ENCODE measurements at places on chromosomes 12 and 14.

GRCh38 chr12:122947352-122947792 is 18.9 kb downstream of the ABCB9 start:
- DNase-seq: peak; percentile 27

- no peak for DNase-seq
Observed at GRCh38 chr14:89621791-89622638, 205.0 kb upstream of the FOXN3 start.

DNA sequence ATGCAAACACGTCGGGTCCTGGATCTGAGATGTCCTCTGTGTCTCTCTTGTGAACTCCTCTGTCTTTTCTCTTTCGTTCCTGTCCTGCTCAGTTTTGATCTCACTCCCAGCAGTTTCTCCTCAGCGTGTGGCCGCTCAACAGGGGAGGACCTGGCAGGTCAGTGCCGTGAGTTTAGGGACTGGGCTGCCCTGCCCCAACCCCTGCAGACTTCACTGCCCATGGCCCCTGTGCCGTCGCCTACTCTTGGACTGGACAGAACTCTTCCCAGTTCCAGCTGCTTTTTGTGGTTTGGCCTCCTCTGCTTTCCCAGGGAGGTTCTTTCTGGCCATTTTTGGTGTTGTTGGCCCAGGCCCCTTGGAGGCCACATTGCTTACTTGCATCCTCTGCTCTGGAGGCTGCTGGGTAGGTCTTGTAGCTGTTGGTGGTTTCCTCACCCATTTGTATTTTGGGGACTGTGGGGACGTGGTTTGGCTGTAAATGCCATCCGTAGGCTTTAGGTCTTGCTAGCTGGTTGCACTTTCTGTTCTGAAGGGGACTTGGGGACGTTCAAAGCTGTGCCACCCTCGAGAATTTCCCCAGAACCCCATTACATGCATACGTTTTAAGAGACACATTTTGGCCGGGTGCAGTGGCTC is 20.0 kb upstream of the DNAH10 start:
- DNase-seq: peak; percentile 24

- DNase-seq: no peak
Observed at GRCh38 chr12:127888943-127889719, 377.8 kb upstream of the TMEM132C start.

DNA sequence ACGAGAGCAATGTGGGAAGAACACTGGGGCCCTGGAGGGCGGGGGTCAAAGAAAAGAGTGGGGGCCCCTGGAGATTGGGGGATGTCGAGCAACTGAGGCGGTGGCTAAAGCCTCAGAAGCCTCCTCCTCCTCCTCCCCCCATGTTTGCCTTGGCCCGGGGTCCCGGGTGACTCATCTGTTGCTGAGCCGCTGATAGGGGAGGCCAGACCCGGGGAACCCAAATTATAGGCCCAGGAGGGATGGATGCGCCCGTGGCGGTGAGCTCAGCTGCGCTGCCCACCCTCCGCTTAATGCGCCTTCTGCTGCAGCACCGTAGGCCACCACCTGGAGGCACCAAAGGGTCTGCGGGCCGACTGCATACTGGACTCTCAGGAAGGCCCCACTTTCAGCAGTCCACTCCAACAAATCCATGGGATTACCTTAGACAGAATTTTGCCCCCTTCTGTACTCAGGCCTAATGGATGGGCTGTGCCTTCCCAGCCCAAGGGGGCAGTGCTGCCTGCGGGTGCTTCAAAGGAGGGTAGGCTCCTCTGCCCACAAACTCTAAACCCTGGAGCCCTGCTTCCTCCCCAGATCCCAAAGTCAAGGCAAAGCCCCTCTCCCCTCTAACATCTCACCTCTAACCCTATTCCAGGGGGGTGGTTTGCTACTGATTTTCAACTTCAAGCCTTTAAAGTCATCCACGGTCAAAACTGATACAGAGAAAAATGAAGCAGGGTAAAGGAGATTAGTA is 2.6 kb upstream of the WNT10B start:
- no peak for DNase-seq

GRCh38 chr12:42325326-42325652 is 605 bp downstream of the ZCRB1 start:
- DNase-seq: no peak

DNA sequence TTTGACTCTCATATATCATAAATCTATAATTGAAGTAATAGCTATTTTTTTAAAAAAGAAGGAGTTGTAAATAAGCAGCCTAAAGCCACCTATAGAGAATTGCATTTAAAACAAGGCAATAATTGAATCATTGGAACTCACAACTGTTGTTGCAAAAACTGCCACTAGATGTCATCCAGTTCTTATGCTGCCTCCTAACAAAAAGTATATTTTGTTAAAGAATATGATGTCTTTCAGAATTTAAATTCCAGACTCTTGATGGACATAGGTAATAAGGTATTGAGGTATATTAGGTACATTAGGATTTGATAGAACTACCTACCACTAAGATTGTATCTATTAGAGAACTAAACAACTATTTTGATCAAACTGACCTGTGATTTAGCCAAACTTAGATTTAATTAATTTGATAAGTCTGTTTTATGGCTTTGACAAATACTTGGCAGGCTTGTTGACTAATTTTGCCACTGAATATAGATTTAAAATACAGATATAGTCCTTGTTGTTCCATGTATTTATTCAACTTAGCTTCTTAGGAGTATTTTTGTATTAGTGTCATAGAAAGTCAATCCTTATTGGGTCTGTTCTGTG is 401.4 kb downstream of the RPL10L start:
- DNase-seq: no peak

DNA sequence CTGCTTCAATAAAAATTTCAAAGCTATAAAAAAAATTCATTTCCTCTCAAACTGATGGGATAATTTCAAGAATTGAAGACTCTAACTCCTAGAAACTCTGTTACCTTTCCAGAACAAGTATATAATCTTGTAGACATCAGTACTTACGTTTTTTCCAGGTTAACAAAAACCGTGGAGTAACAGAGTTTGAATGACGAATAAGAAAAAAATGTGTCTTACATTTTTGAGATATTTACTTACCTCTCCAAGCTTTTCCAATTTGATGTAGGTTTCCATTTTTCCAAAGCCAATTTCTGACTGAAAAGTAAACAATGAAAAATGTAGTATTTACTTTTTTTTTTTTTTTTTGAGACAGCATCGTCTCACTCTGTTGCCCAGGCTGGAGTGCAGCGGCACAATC is 100.2 kb downstream of the CDK17 start:
- DNase-seq: no peak

DNA sequence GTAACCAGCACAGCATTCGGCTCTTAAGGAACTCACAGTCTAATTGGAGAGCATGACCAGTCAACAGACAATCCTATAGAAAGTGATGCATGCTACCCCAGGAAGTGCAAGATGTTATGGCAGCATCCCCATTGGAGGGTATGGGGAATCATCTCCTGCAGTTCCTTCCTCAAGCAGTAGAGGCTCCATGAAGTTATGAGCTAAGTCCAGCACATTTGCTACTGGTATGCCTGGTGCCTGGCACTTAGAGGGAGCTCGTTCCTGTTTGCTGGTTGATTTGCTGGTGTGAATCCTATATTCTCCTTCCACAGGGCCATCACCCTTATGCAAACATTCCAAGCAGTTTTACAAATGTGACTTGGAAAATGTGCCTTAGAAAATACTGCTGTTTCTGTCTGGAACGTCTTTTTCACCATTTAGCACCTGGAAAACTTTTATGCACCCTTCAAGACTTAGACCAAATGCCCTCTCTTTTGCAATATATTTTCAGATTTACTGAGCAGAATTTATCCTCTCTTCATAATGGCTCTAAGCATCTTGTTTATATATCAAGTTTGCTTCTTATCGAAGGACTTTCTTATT is 136.1 kb upstream of the WSCD2 start:
- DNase-seq: no peak

- no peak for DNase-seq
Observed at GRCh38 chr14:88798156-88798555, 5.4 kb upstream of the EML5 start.

GRCh38 chr14:101774814-101775213 is 13.3 kb downstream of the PPP2R5C start:
- no peak for DNase-seq

GRCh38 chr12:19916974-19917373 is 451.4 kb upstream of the PDE3A start:
- no peak for DNase-seq

GRCh38 chr12:120237360-120238171 is 28.0 kb downstream of the PXN start:
- DNase-seq: no peak

GRCh38 chr12:3913278-3913677 is 40.1 kb upstream of the PARP11 start:
- DNase-seq: no peak

DNA sequence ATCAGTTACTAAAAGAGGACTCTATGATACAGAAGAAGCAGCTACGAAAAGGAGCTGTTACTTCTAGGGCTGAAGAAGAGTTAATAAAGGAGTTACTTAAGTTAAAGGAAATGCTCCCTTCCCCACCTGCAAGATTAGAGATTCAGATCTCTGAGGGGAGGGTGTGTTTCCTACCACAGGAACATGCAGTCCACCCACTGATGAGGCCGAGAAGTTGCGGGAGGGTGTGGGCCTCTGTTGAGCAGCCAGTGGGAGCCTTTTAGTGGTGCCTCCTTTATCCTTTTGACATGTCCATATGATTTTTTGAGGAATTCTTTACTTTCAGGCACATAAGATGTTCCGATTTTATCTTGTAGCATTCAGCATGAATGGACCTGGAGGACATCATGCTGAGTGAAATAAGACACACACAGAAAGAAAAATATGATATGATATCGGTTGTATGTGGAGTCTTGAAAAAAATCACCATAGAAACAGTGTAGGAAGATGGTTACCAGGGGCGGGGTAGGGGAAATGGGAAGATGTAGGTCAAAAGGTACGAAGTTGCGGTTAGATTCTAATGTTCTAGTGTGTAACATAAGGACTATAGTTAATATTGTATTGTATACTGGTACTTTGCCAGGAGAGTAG is 4.4 kb upstream of the M6PR start:
- DNase-seq: peak; percentile 60

- DNase-seq: no peak
Observed at GRCh38 chr12:51862947-51863346, 14.4 kb upstream of the FIGNL2 start.

GRCh38 chr12:14795028-14795448 is 8.2 kb downstream of the WBP11 start:
- no peak for DNase-seq

DNA sequence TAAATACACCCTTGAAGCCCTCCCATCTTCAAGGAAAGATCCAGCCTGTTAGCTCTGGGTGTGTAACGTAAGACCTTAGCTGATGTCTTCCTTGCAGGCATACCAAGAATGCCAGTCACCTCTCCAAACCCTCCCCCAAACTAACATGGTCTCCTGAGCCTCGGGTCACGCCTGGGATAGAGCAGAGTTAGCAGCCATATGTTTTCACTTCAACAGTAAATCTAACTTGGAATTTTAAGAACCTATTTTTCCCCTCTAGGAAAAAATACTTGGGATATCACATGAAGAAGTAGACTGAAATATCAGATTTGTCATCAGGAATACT is 27.9 kb downstream of the BCL2L14 start:
- no peak for DNase-seq

DNA sequence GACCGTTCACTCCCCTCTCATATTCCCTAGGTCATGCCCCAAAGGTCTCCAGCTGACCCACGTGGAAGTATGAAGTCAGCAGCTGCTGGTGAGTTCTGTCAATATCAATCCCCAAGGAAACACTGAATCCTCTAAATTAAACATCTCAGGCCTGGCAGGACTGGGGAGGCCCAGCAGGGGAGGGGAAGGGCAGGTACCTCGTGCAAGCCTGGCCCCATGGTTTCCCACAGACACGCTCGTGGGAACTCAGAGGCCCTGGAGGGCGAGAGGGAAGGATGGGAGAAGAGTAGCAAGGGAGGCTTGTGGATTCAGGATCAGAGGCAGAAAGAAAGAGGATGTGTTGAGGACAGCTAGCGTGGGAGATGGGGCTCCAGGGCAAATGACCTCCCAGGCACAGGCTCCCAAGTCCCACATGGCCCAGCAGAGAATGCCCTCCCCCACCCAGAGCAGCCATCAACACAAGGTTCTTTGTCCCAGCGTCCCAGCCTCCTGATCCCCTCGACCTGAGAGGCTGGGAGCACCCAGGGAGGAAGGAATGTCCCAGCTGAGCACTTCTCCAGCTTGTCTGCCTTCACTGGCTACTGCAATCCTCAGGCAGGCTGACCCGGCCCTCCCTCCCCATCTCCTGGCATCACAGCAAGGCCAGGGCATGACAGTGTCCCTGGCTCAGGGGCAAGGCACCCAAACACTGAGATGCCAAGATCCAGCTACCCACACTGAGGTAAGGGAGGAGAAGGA is 20.1 kb upstream of the RPLP0 start:
- DNase-seq: no peak

GRCh38 chr14:32620724-32621123 is 291.6 kb downstream of the AKAP6 start:
- DNase-seq: no peak

- DNase-seq: no peak
Observed at GRCh38 chr12:90978117-90978770, 23.3 kb upstream of the CCER1 start.

GRCh38 chr14:91108941-91109611 is 4.8 kb upstream of the DGLUCY start:
- no peak for DNase-seq

DNA sequence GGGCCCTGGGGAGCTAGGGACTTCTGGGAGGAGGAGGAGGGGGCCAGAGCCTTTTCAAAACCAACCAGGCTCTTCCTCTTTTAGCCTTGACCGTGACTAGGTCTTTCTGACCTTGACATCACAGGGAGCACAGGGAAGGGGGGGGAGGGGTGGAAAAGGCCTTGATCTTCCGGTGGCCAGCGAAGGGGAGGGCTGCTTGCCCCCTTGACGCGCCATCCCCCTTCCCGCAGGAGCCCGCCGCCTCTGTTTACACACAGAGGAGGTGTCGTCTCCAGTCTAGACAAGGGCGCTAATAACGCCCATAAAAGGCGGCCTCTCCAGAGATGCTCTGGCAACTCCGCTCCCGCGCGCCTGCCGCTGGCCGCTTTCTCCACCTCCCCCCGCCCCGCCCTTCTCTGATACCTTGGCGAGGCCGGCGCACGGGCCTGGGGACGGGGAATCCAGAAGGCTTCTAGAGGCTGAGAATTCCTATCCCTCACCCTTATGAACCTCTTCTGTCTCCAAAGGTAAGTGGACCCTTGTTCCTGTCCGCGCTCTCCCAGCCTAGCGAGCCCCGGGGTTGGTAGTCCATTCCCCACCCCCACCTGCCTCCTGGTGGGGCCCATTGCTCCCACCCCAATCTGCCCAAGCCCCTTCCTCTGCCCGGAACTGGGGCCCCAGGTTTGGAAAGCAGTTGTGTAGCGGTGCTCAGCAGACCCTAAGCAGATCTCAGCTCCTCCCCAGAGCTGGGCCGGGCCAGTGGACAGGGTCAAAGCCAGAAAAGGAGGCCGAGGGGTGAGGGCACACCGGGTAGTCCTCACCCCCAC is 4.9 kb upstream of the HOXC12 start:
- no peak for DNase-seq

DNA sequence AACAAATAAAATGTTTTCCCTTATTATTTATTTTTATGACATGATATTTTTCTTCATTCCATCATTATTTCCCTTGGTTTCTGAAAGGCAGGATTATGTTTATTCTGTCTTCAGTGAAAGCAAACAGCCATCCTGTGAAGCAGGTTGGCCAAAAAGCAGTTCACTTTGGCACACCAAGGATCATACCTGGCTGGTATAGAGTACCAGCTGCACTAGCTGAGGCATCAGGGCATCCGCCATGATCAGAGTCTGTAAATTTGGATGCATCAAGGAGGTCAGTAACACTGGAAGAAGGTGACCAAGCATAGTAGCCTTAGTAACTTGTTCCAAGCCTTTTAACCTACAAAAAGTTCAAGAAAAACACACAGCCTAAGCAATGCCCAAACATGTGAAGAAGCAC is 123.3 kb downstream of the HECTD4 start:
- no peak for DNase-seq

- peak; percentile 14 for DNase-seq
Observed at GRCh38 chr12:32134101-32134888, 27.6 kb downstream of the BICD1 start.
